NCI-H226 (cell line): ENCODE measurements at places on chromosomes 16 and 17.

DNA sequence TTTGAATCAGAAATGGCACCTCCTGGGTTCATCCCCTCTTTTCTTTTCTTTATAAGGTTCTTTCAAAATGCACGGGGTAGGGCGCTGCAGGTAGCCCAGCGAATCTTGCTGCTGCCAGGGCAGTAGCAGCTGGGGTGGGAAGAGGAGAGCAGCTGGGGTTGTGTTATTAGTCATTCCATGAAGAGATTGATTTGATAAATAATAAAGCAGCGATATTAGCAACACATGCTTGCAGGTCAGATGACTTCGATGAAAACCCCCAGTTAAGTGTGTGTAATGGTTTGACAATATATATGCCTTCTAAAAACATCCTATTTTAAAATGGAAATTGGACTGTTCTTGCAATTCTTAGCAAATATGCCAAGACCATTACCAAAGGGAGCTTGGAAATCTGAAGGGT is 200.7 kb downstream of the CCDC182 start:
- no peak for DNase-seq

DNA sequence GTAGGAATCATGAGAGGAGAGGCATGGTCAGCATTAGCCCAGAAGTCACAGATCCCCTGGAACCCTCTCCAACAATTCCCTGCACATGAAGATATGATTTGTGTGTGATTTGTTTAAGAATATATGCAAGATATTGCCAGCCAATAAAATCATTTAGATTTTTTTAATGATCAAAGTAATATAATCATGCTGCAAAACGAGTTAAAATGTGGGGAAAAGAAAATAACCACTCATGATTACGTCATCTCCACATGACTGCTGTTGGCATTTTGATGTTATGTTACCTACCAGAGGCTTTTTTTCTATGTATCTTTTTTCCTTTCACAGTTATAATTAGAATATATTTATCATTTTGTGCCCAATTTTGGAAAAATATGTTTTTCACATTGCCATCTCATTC is 22.4 kb downstream of the SLC35G3 start:
- DNase-seq = no peak

DNA sequence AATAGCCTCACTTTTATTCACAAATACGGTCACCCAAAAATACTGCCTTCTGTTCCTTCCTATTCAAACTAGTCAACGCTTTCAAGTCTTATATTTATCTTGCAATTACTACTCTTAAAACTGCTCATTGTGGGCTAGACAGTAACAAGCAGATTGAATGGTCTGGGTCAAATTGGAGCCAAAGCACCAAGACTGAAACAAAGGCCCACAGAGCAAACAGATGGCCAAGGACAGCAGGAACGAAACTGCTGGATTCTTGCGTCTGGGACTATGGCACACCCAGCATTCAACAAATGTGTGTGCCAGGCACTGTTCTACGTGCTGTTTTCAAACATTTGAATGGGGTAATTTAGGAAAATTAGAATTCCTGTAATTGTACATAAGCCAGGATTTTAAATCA is 250.1 kb upstream of the PSMD7 start:
- DNase-seq = no peak

- DNase-seq = no peak
These were observed 29.7 kb upstream of the WSCD1 start for GRCh38 chr17:6040504-6040903.

DNA sequence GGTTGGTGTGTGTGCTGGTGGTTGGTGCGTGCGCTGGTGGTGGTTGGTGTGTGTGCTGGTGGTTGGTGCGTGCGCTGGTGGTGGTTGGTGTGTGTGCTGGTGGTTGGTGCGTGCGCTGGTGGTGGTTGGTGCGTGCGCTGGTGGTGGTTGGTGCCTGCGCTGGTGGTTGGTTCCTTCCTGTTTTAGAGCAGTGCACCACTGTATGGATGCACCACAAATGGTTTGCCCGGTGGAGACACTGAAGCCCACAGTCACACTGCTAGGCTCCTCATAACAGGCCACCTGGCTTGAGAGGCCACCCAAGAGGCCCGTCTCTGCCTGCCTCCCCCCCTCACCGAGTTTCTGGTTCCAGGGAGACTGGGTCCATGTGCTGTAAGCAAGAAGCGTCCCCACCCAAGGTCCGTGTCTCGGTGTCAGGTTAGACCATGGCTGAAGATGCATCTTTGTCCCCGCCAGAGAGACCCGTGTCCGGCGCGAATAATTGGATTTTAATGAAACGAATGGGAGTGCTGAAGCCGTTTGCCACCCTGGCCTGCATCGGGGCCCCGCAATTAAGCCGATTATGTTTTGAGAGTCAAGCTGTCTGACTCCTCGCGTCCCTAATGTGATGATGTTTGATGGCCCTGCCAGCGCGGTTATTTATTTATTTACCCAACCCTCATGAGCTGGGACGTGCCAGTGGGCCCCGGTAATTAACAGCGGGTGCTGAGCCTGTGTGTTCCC is 161.3 kb upstream of the GSE1 start:
- DNase-seq = no peak

GRCh38 chr17:67121316-67121891 is 77.0 kb downstream of the CACNG1 start:
- DNase-seq = no peak

GRCh38 chr16:25134166-25134700 is 22.7 kb downstream of the LCMT1 start:
- DNase-seq = no peak

DNA sequence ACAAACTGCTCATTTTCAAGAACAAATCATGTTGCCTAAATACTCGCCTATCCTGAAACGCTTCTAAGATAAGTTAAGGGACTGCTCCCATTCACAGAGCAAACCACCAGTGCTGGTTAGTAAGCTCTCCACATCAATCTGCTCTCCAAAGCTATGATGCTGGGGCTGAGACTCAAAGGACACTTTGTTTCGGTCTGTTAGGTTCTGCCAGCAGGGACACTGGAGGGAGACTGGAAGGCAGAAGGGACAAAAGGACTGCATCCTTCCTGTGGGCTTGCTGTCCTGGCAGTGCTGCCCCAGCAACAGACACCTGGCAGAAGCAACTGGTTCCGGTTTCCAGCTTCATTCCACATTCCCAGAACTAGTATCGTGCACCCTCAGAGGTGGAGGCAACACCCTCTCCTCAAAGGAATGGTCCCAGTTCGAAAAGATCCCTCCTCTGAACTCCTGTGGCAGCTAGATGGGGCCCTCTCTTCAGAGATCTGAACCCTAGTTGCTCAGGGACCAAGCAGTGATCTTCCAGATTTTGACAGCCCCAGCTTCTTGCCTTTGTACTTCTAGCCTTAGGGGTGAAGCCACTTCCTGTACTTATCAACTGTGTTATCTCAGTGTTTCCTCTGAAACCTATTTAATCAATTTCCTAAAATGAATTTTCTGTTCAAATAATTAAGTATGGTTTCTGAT is 73.4 kb upstream of the GSG1L start:
- no peak for DNase-seq

GRCh38 chr16:31094088-31094423 is 541 bp downstream of the VKORC1 start:
- DNase-seq = no peak

DNA sequence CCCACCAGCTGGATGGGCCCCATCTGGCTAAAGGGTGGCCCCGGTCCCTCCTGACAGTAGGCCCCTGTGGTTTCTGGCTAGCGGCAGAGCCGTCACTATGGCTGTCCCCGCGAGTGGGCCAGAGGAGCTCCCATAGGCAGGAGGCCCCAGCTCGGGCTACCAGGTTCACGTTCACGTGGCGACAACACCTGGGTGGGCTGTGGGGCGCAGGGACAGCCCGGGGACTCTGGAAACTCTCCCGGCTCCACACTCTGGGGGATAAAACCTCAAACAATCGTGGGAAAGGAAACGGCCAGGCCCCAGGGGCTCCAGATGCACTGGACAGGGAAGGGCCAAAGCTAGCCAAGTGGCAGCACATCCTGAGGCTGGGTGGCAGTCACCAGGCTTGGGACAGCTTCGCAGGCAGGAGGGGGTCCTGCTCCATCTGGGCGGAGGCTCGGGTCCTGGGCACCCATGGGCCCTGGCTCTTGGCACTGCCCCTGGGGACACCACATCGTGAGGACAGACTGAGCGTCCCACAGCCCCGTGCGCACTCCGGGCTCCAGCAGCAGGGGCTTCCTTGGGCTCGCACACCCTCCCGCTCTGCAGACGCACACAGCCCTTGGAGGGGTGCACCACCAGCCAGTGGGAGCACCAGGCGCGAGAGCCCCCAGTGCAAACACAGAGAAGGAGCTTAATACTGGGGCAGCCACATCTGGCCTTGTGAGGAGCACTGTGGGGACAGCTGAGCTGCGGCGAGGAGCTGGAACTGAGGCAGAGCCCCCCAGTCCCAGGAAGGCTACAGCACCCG is 4.4 kb downstream of the RNF166 start:
- DNase-seq = no peak

DNA sequence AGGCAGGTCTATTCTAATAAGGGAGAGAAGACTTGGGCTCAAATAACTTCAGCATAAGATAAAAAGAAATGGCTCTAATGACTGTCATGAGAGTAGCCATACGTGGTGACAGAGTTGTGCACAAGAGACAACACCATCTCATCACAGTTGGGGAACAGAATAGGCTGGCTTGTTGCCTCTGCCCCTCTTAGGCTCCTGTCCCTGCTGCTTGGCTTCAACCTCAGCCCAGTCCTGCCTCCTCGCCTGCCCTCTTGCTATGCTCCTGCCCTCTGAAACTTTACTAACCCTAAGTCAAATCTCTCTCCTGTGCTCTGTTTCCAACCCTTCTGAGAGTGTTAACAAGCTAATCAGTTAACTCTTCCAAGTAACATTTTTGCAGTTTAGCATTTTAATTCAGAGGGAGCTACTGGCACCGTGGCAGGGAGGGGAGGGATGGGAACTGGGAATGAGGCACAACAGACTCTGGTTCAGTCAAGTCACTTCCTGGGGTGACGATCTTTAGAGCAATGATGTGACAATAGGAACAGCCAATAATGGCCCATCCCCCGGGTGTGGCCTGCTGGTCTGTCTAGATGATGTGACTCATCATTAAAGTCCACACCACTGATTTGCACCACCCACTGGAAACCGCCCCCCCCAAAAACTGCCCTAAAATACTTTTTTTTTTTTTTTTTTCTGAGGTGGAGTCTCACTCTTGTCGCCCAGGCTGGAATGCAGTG is 35.5 kb downstream of the DNAH17 start:
- DNase-seq = no peak

DNA sequence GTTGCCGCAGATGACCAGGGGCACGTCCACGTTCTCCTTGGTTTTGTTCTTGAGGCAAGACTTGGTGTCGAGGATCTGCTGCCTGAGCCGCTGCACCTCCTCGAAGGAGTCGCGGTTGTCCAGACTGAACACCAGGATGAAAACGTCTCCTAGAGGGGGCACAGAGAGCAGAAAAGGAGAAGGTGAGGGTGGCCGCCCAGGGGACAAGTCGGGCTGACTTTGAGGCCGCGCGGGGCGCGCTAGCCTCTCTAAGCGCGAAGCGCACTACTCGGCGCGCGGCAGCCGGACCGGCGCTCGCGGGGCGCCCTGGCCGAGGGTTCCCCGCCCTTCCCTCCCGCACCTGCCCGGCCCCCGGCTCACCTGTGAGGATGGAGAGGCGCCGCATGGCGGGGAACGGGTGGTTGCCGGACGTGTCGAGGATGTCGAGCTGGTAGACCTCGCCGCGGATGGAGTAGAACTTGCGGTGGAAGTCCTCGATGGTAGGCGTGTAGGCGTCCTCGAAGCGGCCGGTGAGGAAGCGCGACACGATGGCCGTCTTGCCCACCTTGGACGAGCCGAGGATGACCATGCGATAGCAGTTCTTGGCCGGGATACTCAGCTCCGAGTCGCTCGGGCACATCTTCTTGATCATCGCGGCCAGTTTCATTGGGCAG is 533 bp downstream of the RASD1 start:
- no peak for DNase-seq

DNA sequence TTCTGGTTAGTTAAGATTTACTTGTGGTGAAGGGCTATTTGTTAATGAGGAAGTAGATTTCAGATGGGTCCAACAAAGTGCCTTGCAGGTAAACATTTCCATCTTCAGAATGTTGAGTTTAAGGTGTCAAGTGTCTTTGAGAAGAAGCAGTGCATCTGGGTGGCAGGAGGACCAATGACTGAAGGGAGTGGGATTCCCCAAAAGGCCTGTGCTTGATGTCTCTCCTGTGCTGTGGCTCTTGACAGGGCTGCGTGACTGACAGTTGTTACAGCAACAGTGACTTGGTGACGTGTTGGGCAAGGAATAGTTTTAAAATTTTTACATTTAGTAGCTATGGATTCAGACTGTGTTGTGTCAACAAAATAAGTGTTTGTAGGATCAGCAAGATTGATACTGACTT is 149.9 kb downstream of the PHKB start:
- DNase-seq = no peak

GRCh38 chr16:15461376-15461775 is 27.0 kb downstream of the BMERB1 start:
- DNase-seq = no peak

GRCh38 chr17:77230436-77230830 is 89.7 kb downstream of the SEC14L1 start:
- DNase-seq = no peak

- DNase-seq = no peak
These were observed 69.4 kb downstream of the ZDHHC7 start for GRCh38 chr16:84941921-84942320.

DNA sequence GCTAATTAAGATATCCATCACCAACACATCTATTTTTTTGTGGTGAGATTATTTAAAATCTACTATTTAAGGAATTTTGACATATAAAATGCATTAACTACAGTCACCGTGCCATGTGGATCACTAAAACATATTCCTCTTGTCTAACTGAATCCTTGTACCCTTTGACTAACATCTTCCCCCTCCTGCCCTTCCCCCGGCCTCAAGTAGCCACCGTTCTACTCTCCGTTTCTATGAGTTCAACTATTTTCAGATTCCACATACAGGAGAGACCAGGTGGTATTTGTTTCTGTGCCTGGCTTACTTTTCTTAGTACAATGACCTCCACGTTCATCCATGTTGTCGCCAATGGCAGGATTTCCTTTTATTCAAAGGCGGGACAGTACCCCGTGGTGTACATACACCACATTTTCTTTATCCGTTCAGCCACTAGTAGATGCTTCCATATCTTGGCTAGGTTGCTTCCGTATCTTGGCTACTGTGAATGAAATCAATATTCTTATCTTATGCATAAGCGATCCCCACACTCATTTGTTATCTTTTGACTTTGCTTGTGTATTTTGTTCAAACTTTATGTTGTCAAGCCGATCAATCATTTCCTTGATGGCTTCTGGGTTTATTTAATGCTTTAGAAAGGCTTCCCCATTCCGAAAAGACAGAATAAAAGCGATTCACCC is 134.7 kb downstream of the KCNJ12 start:
- DNase-seq = no peak

DNA sequence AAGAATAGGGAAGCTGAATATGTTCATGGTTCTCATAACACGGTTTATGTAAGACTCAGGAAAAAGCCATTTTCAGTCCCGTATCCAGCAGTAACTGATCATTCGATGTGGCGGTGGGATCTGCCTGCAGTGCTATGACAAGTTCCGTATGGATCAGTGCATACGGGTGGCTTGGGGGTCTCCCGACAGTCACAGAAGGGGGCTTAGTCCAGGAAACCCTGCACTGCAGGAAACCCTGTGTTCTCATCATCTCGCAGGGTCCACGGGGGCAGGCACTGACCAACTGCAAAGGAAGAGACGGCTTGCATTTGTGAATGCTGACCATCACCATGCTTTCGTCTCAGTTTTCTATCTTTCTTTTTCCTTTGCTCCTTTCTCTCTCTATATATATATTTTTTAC is 7.7 kb downstream of the MTHFSD start:
- DNase-seq = no peak

GRCh38 chr16:84059111-84059510 is 16.5 kb upstream of the SLC38A8 start:
- DNase-seq = no peak

GRCh38 chr17:77454242-77455095 is 313.7 kb downstream of the SEC14L1 start:
- DNase-seq = no peak

- no peak for DNase-seq
These were observed 52.2 kb upstream of the TMC5 start for GRCh38 chr16:19365486-19365885.
